ENCODE measurements at places on chromosomes 11 and 22.

- DNase-seq, result no peak
Observed at GRCh38 chr11:36019722-36020121, 75.9 kb downstream of the LDLRAD3 start.

GRCh38 chr11:93850594-93851018, at the start of gene VSTM5:
VSTM5 (minus strand) TSS chr11:93850618; CDS start chr11:93850502, 116 bp downstream.
- DNase-seq, result no peak

DNA sequence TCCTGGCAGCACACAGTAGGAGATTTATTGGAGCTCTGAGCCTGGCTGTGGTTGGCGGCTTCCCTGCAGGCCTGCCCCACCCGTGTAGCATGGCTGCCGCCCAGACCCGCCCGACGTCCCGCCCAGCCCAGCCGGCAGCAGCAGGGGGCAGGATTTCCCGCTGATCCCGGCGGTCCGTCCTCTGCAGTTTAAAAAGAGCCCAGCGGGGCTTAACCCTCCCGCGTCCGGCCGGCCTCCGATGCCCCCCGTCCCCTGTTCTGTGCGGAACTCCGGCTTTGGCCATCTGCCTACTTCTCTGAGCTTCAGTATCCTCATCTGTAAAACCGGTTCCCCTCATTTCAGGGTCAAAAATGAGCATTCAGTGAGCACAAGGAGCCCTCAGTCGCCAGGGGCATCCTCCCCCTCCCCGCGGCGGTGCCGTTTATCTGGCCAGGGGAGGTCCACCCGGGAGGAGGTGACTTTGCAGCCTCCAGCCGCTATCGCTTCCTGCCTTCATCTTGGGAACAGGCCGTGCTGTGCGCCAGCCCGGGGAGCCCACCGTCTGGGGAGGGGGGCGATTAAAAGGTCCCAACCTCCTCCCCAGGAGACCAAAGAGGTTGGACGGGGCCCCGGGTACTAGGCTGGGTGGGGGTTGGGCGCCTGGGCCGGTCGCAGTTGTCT, at the start of gene GAS2L1:
GAS2L1 (plus strand) TSS at position 476 of the 660 bp plus-strand sequence. CDS start 1,456 bp downstream, outside the sequence.
- peak; percentile 94 for DNase-seq

DNA sequence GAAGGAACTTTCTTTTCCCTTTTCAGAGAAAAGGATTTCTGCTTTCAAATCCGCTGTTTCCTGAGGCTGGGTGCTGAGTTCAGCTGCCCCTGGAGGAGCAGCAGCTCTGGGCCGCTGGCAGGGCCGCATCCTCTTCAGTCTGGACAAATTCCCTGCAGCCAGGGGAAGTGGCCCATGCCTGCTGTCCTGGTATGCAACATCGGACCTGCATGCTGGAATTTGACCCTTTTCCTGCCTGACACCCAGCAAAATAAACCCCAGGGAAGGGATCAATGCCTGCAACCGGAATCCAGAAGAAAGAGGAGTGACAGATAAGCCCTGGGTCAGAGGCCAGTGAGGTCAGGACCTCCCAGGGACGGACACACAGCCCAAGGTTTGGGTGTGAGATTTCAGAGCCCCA, 54.1 kb upstream of the LINC01488 start:
- DNase-seq, result no peak

- DNase-seq, result no peak
Observed at GRCh38 chr11:2294926-2295290, 6.8 kb downstream of the C11orf21 start.

DNA sequence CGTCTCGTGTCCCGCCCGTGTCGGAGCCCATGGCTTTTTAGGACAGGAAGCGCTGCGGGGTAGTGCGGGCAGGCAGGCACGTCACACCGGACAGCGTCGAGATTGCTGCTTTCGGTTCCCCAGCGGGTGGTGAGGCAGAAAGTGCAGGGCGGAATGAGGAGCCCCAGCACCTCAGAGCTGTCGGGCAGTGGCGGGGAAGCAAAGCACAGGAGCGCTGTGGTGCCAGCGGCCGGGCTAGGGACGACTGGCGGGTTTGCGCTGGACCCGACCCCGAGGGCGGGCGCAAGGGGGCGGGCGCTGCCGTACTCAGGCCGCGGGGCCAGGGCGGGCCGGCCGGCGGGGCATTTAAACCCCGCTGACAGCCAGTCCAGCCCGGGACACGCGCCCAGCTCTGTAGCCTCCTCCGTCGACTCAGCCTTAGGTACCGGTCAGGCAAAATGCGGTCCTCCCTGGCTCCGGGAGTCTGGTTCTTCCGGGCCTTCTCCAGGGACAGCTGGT, at the start of gene SLC37A2:
SLC37A2 (plus strand) TSS at position 375 of the 498 bp plus-strand sequence; CDS start at position 438, 63 bp downstream.
- DNase-seq, result peak; percentile 80

GRCh38 chr11:121534131-121535093, 81.6 kb upstream of the SORL1-AS1 start:
- peak; percentile 55 for DNase-seq

DNA sequence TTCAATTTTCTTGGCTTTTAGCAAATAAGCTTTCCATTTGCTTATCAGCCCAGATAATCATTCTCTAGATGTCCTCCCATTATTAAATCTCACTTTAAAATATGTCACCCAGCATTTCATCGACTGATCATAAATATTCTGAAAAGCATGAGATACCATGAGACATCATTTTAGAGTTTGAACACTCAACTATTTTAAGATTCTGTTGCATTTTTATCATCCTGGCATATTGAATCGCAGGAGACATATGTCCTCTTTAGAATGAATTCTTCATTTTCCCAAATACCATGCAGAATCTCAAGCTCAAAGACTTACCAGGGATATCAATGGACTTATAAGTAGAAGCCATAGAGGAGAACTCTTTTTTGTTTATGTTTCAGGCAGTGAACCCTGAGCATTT, at the start of gene OR52A5:
OR52A5 (minus strand) TSS at position 361 of the 400 bp plus-strand sequence. CDS start 5,714 bp downstream, outside the sequence.
- DNase-seq, result no peak

DNA sequence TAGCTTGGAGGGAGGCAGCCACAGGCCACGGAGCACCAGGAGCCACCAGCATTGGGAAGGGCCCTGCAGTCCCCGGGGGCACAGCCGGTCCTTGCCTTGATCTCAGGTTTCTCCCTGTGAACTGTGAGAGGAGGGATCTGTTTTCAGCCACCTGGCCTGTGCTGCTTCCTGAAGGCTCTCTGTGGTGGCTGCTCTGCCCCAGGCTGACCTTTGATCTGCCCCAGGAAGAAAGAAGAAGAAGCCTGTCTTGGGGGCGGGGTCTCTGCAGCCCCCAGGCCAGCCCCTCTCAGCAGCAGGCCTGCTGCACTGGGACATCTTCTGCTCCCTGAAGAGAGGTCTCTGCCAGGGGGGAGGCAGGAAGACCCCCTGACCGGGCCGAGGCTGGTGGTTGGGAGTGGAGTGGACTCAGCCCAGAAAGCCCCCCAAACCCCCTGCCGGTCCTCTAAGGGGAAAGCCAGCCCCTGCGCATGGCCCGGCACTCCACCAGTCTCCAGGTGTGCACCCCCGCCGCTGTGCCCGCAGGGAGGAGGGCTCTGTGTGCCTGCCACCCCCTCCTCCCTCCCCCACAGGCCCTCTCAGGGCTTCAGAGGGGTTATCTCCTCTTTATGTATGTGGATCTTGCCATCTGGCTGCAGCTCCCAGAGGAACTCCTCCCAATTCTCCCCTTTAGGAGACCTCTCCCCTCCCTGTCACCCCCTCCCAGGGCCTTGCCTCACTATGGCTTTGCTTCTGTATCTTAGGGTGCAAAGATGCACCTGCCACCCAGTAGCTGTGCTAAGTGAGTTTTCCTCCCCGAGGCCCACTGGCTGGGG, 675.3 kb downstream of the BRD1 start:
- no peak for DNase-seq

DNA sequence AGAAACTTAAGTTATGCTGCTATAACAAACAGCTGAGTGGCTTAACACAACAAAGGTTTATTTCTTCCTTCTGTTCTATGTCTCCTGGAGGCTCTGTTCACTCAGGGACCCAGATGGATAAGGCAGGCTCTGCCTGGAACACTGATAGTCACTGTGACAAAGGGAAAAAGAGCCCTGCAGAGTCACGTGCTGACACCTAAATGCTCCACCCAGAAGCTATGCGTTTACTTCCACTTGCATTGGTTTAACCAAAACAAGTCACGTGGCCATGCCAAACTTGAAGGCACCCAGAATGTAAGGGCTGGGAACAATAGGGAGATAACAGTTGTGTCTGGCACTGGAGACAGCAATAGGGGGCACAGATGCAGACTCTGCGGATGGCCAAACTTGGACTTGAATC, 3.4 kb upstream of the MS4A15 start:
- no peak for DNase-seq

DNA sequence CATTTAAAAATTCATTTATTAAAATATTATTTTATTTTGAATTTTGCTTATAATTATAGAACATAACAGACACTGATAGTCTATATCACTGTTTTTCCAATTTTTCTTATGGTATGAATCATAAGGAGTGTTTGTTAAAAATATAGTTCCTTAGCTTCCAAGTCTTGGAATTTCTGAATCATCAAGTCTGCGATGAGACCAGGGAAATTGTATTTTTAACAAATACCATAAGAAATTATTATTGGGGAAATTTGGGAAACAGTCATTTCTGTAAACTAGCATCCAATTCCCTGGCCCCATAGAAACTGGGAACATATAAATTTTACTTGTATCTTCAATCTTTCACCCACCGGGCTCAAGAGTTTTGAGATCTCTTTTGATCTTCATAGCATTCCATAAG, 38.0 kb upstream of the PICALM start:
- no peak for DNase-seq

- no peak for DNase-seq
Observed at GRCh38 chr22:39656495-39657490, 86.2 kb downstream of the CACNA1I start.

DNA sequence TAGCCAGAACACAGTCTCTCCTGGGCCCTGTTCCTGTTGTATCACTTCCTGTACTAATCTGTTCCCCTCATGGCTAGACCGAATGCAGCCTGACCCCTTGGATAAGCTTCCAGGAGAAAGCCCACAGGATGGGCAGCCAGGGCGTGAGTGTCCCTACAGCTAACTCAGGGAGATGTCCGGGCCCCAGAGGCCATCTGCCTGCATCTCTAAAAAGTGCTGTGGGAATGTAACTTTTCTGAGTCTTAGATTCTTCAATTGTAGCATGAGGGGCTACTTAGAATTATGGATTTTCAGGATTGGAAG, 7.7 kb upstream of the MALAT1 start:
- no peak for DNase-seq

DNA sequence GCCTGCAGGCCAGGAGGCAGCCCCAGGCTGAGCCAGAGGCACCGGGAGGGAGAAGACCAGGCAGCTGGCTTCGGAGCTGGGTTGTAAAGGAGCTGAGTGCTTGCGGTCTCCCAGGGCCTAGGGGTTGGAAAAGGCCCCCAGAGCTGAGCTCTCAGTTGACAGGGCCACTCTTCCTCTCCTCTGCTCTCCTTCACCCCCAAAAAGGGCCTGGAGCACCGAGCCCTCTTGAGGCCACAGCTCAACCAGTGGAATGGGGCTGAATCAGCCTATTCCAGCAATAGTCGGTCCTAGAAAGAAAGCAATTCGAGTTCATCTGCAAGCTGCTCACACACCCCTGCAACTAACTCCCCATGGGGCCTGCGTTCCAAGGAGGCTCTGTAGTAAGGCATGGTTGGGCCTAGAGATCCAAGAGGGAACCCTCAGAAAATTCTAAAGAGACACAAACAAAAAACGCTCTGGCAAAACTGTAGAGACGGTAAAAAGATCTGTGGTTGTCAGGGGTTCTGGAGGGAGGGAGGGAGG, 205.0 kb downstream of the BUD13 start:
- DNase-seq, result no peak

Measured in astrocyte of the hippocampus (primary cell).